ENCODE measurements at places on chromosomes 5 and 9.

DNA sequence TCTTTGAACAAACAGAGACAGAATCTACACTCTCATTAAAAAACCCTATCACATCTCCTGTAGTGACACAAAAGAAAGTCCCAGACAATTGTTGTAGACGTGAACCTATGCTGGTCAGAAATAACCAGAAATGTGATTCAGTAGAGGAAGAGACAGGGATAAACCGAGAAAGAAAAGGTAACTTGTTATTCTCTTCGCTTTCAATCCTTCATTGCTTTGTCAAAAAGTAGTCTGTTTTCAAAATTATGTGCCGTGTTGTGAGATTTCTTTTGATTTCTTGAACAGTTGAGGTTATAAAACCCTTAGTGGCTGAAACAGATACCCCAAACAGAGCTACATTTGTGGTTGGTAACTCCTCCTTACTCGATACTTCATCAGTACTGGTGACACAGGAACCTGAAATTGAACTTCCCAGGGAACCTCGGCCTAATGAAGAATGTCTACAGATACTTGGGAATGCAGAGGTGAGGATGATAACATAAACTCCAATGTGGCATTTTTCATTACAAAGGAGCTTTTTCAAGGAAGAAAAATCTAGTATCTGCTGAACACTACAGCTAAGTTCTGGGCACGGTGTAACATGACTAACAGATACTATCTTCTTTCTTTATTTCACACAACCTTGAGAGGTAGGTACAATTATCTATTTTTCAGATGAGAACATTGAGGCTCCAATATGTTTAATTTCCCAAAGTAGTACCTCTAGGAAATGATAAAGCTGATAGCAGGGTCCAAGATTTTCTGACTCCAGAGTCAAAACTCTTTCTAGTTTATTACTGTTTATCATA is 14.3 kb downstream of the HMGCR start:
- DNase-seq: no peak

GRCh38 chr5:80409367-80409966 is 1.6 kb downstream of the ZFYVE16 start:
- no peak for DNase-seq

- DNase-seq: no peak
Measured at GRCh38 chr5:41869151-41869723, 988 bp downstream of the OXCT1 start.

DNA sequence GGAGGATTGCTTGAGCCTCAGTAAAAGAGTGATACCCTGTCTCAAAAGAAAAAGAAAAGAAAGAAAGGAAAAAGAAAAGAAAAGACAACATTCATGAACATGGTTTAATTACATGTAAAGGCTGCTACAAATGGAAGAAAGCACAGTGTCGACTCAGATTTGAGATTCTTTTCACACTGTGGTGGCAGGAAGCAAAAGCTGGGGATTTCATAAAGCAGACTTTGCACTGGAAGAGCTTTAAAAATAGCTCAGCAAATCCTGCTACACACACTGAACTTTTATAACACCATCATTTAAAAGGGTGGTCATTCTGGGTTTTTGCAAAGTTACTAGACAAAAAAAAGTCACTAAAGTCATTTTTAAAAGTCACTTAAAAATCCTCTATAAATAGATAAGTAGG is 140.8 kb downstream of the CEMIP2 start:
- no peak for DNase-seq

GRCh38 chr5:33010846-33011245 is 299.7 kb downstream of the NPR3 start:
- no peak for DNase-seq

- DNase-seq: no peak
Measured at GRCh38 chr5:27491047-27491446, 452.7 kb upstream of the CDH9 start.

- DNase-seq: no peak
Measured at GRCh38 chr9:36316611-36317317, 58.5 kb upstream of the GNE start.

GRCh38 chr9:128416014-128416413 is 4.6 kb upstream of the CERCAM start:
- DNase-seq: no peak

DNA sequence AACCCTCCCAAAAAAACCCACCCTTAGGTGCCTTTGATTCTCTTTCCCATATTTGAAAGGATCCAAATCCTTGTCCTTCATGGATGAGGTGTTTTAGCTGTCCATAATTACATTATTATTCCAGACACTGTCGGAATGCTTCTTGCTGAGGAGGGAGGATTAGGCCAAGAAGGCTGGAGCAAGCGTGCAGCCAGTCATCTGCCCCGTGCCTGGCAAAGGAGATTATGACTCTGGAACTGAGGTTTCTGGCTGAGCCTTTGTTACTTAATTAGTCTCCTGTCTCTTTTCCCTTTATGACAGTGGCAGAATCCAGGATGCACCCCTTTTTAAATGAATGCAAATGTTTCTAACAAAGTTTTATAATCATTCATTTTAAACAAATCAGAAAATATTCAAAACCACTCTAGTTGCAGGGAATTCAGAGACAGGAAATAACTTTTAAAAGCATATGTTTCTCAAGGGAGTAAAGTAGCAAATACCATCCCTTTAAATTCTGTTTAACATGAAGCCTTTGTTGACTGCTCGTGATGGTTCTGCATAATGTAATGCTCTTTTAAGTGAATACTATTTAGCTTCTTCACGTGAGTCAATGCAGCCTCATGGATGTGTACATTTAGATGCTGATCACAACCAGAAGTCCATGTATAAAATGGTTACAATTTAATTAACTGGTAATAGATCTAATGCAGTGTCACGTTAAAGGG is 69.8 kb downstream of the GALNT10 start:
- DNase-seq: no peak

GRCh38 chr5:166651234-166651633 is 1640.2 kb upstream of the WWC1 start:
- DNase-seq: no peak

GRCh38 chr5:16025681-16026080 is 153.9 kb downstream of the MARCHF11 start:
- DNase-seq: no peak

DNA sequence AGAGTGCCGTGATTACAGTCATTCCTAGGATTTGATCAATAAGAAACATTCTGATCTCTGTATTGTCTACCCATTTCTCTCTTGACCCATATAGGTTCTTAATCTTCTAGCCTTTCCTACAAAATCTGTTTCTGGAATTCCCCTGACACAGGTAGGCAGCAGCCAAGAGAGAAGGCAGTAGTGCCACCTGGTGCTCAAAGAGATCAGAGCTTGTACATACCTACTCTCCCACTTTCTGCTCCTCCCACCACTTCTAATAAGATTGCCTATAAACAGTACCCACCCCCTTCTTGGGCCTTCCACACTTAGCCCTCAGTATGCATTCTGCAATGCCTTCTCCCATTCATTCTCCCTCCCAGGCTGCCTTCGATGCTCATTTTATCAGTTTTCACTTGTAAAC is 117.4 kb upstream of the RORB start:
- no peak for DNase-seq

DNA sequence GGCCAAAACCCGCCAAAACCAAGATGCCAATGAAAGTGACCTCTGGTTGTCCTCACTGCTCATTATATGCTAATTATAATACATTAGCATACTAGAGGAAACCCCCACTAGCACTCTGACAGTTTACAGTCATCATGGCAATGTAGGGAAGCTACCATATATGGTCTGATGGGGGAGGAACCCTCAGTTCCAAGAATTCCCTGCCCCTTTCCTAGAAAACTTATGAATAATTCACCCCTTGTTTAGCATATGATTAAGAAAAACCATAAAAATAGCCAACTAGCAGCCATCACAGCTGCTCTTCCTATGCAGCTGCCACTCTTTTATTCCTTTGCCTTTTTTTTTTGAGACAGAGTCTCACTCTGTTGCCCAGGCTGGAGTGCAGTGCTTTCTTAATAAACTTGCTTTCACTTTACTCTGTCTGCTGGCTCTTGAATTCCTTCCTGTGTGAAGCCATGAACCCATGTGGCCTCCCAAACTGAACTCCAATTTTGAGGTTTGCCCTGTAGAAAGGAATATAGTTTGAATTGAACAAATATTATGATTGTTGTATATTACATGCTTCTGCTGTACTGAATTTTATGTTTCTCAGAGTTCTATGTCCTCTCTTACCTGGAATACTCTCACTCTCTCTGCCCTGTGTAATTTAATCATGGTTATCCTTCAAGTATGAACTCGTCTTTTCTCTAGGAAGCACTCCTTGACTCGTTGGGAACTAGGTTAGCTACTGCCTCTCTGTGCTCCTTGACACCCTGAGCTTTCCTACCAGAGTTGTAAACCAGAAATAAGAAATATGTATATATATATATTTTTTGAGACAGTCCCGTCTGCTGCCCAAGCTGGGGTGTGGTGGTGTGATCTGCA is 59.8 kb downstream of the KIAA1958 start:
- no peak for DNase-seq

Measured in GM12878 (cell line).